Natural killer cell treated with Interleukin-12 subunit alpha and Interleukin-12 subunit beta and Interleukin-15 and Interleukin-18, amount 100 ng/mL, for 72 hours (primary cell): ENCODE measurements at places on chromosomes 3 and 15.

GRCh38 chr3:185655426-185656320 is 69.6 kb downstream of the SENP2 start:
- no peak for DNase-seq

GRCh38 chr15:81507831-81508230 is 133.8 kb upstream of the TMC3 start:
- no peak for DNase-seq

DNA sequence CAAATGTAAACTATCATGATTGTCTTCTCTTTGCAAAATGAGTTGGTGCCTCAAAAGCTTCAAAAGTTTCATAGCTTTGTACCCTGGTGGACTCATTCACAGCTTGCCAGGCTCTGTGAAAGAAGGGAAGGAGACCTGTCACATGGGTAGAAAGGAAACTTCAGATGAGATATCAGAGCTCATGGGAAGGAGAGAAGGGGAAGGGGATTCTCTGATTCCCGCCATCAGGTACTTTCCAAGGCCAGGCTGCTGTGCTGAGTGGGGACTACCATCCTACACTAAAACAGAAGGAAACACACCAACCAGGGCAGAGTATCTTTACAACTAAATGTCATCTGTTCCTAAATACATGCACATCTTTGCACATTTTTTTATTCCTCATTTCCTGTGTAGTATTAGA is 9.2 kb downstream of the ILDR1 start:
- DNase-seq, result no peak

GRCh38 chr15:78695854-78696253 is 54.8 kb upstream of the CHRNB4 start:
- DNase-seq, result no peak

- DNase-seq, result no peak
Measured at GRCh38 chr15:90286678-90287077, 21.2 kb downstream of the NGRN start.

DNA sequence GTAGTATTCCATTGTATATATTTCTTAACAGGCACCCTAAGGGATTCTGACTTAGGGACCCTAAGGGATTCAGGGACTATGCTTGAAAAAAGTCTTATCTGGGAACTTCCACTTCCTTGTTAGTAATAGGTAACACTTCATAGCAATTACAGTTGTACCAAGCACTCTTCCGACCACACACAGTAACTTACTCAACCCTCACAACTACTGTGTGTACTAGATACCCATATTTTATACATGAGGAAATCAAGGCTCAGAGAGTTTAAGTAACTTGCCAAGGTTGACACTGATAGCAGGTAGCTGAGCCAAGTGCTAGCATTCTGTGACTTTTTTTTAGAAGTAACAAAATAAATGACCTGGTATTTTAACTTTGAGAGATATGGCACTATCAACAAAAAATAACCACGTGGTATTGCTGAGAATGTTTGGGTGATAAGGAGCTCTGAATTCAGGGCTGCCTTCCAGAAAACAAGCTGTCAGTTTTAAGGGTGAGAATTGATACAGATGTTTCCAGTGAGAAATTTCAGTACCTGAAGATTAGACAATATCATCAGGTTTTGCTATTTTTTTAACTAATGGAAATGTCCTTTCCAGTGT is 210.3 kb upstream of the SUCLG2 start:
- no peak for DNase-seq

- no peak for DNase-seq
Measured at GRCh38 chr3:113174304-113174703, 37.1 kb upstream of the BOC start.

DNA sequence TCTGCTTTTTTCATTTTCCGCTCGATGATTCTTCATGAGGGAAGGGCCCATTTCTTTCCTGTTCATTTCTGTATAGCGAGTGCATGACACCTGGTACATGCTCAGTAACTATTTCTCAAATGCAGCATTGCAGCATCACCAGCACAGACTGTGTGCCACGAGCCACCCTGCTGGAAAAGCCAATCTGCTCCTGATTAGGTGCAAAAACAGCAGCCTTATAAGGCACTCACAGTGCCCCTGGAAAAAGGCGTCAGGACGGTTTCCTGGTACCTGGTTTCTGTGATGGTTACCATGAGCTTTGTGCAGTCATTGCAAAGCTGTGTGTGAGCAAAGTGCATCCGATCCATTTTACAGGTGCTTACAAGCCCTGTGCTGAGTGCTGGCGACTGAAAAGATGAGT is 15.8 kb downstream of the ST8SIA2 start:
- DNase-seq, result no peak

GRCh38 chr3:87426918-87427317 is 150.5 kb upstream of the POU1F1 start:
- DNase-seq, result no peak

GRCh38 chr3:5022966-5023776 is 43.9 kb downstream of the BHLHE40 start:
- no peak for DNase-seq

DNA sequence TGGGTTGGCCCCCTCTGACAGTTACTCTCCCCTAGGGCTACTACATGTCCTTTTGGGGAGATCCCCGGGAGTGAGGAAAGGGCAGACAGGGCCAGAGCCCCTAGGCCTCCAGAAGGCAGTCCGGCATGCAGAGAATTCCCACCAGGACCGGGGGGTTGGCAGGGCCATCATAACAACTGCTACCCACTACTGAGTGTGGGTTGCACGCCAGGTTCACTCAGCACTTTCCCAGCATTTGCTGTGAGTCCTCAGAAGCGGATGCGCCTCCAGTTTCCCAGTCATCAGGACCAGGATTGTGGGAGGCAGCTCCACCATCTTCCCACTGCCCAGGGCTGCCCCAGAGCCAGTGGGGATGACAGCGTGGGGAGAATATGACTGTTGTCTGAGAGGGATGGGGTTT is 51.2 kb upstream of the HERC1 start:
- no peak for DNase-seq

DNA sequence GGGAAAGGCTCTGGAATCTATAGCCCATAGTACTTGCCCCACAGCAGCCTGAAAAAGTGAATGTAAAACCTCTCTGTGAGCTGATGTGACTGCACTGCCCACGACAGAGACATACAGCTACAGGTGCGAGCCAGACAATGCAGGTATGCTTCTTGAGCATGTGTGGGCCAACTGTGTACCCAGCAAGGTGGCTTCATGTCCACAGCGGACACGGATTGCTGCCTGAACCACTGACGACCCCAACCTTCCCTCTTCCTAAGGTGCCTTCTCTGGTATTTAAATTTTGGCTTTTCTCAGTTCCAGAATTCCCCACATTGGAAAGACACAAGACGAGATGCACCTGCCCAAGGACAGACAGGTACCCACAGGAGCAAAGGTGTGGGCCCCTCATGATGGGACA is 65.8 kb downstream of the SCN5A start:
- no peak for DNase-seq

GRCh38 chr15:33126559-33127290 is 67.8 kb downstream of the FMN1 start:
- no peak for DNase-seq

DNA sequence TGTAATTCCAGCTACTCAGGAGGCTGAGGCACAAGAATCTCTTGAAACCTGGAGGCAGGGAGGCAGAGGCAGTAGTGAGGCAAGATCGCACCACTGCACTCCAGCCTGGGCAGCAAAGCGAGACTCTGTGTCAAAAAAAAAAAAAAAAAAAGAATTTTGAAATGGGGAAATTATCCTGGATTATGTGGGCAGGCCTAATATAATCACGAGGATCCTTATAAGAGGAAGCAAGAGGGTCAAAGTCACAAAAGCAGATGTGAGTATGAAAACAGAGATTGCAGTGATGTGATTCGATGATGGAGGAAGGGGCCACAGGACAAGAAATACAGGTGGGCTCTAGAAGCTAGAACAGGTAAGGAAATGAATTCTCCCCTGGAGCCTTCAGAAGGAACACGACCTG is 159.6 kb downstream of the LEKR1 start:
- DNase-seq, result no peak

- no peak for DNase-seq
Measured at GRCh38 chr3:143103652-143104051, 15.9 kb upstream of the CHST2 start.

GRCh38 chr15:91625506-91625905 is 228.0 kb upstream of the SLCO3A1 start:
- no peak for DNase-seq

DNA sequence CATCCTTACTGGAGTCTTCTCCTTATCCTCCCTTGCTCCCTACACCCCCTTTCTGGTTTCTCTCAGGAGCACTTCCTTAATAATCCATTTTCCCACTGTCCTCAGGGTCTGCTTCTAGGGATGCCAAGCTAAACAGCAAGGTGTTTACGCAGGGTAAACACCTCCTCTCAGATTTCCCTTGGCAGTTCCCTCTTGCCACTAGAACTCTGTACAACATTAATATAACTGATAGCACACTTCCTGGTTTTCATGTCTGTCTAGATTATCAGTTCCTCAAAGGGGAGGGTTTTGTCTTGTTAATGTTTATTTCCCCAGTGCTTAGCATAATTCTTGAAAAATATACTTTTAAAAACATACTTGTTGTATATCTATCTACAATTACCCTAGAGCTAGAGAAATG is 118.0 kb upstream of the SLC24A5 start:
- DNase-seq, result no peak

DNA sequence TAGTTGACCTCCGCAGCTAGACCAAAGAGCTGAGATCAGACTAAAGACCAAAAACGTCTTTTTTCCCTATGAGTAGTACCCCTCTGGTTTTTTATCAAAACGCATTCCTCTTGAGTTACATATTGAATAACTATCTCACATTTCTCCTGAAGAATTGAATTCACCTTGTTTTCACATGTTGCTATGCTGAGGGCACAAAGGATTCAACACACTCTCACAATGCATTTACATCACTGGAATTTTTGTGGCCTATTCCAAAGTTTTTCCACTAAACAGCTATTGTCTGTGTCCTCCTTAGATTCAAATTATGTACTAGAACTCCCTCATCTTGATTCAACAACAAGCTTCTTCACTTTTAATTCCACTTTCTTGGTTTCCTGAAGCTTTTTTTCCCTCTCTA is 112.5 kb downstream of the RSL24D1 start:
- DNase-seq, result no peak

- no peak for DNase-seq
Measured at GRCh38 chr3:72820415-72820814, 27.8 kb downstream of the SHQ1 start.

- no peak for DNase-seq
Measured at GRCh38 chr3:48915296-48915695, 3.3 kb upstream of the ARIH2 start.

GRCh38 chr15:99480016-99480810 is 85.6 kb upstream of the MEF2A start:
- no peak for DNase-seq

DNA sequence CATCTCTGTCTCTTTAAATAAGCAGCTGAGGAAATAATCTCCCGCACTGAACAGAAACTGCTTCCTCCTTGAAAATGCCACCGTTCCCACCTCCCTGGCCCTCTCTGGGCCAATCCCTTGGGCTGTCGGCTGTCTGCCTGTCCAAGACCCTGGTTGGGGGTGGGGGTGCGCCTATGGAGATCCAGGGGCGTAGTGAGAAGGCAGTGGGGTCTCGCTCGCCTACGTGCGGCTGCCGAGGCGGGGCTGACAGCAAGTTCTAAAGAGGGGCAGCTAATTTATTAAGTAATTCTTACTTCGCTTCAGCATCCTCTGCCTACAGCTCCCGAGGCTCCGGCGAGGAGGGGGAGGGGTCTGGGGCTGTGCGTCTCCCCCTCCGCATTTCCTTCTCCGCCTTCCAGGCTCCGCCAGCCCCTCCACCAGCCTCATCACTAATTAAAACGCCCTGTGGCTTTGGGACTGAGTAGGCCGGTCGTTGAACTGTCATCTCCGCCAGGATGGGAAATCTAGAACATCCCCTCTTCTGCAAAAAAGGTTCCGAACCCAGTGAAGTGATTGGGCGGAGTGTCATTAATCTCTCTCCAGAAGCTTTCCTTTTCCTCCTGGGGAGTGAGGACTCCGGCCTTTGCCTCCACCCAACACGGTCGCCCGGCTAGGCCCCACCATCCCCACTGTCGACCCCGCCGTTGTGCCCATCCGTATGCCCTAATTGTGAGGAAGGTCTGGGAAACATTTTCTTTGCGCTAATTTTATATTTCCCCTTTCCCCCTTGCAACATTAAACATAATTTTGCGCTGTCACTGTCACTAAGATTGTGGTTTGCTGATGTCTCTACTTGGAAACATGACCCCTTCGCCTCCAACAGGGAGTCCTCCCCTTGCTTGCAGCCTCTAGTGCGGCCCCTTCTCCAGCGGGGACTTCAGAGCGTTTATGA is 16.9 kb downstream of the NR2F2 start:
- no peak for DNase-seq

- no peak for DNase-seq
Measured at GRCh38 chr15:81410318-81410753, 36.3 kb upstream of the TMC3 start.

- DNase-seq, result no peak
Measured at GRCh38 chr15:96276438-96277210, 53.9 kb upstream of the NR2F2 start.

- no peak for DNase-seq
Measured at GRCh38 chr3:130820976-130821375, 72.9 kb upstream of the ATP2C1 start.

GRCh38 chr3:61526308-61526707 is 35.1 kb upstream of the PTPRG start:
- DNase-seq, result no peak

GRCh38 chr3:74624301-74624700 is 9.8 kb upstream of the CNTN3 start:
- no peak for DNase-seq

- DNase-seq, result no peak
Measured at GRCh38 chr3:187830181-187830580, 84.9 kb upstream of the BCL6 start.

DNA sequence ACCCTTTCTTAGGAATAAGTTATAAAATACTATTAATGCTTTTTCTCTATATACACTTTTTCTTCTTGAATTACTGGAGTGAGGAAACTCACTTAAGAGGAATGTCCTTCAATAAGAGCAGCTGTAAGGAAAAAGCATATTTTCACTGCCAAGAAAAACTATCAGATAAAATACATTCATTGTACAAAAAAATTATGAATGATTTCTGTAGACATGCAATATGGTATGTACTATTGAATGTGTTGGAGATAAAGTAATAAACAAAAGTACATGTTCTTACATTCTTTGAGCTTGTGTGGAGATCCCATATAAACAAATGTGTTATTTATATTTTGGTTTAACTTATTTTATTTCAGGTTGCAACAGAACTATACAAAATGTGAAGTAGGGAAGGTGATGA is 241.0 kb upstream of the ZNF717 start:
- no peak for DNase-seq

DNA sequence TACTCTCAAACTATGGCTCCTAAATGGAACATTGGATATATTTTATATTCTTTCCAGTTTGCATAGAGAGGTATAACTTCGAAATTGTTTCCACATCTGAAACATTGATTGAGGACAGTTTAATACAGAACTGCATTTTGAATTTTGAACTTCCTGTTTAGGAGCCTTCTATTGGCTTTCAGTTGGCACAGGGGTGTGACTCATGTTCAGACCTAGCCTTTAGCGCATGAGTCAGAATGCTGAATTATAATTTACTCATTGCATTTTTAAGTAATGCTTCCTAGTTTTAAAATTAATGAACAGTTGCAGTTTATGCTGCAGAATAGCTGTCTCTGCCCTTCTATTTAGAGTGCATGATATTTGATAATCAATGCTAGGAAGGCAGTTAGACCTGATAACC is 751.7 kb downstream of the CADM2 start:
- no peak for DNase-seq
